Lower lobe of right lung (tissue), 2 donors: ENCODE measurements at places on chromosomes 7 and 10.
A peak's percentile ranks its signal among the peaks of the same experiment; 100 is the strongest.

- no peaks in the 10 kb centered on the region for H3K36me3 ChIP-seq
- no peak overlapping the region for H3K27ac ChIP-seq
- no peak overlapping the region for H3K4me3 ChIP-seq
- no peak for DNase-seq
Measured at GRCh38 chr7:92850516-92850915, 14.1 kb upstream of the CDK6 start.

DNA sequence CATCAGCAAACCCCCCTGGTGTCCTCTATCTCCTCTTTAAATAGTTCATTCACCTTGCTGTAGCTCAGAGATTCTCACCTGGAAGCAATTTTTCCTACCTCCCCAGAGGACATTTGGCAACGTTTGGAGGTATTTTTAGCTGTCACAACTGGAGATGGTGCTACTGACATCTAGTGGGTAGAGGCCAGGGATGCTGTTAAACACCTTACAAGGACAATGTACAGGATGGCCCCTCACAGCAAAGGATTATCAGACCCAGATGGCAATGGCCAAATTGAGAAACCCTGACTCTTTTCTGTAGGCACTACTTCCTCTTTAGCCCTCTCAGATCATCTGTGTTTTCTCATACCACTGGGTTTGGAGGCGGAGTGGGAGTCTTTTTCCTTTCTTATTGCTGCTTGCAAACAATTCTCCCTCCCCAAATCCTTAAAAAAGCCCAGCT is 13.2 kb upstream of the TRA2A start:
- H3K4me3 ChIP-seq = no peak overlapping the region
- no peaks in the 10 kb centered on the region for H3K27me3 ChIP-seq
- DNase-seq = no peak
- H3K4me1 ChIP-seq = no peaks in the 10 kb centered on the region
- no peak overlapping the region for H3K27ac ChIP-seq

- H3K27me3 ChIP-seq = no peaks in the 10 kb centered on the region
- H3K4me3 ChIP-seq = no peak overlapping the region
- no peak for DNase-seq
Measured at GRCh38 chr7:91789086-91789485, 91.4 kb downstream of the MTERF1 start.

DNA sequence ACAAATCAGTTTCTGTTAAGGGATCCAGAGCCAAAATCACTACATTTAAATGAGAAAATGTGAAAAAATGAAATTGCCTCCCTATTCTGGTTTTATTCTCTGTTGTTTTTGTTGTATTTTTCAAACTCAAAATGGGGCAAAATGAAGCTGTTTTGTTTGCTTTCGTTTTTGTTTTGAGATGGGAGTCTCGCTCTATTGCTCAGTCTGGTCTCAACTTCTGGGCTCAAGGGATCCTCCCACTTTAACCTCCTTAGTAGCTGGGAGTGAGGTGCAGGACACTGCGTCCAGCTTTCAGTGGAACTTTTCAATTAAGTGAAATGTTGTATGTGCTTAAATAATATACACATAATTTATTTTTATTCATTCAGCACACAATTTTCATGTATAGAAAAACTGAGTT is 205.0 kb downstream of the SORCS1 start:
- peak overlapping the region; percentile 9 for H3K27ac ChIP-seq
- H3K27me3 ChIP-seq = no peaks in the 10 kb centered on the region
- no peaks in the 10 kb centered on the region for H3K36me3 ChIP-seq
- no peak for DNase-seq

- H3K27me3 ChIP-seq = no peaks in the 10 kb centered on the region
- H3K4me3 ChIP-seq = no peak overlapping the region
- H3K4me1 ChIP-seq = no peaks in the 10 kb centered on the region
- peaks cover 4% of the 10 kb centered on the region for H3K36me3 ChIP-seq
Measured at GRCh38 chr7:22302193-22302592, 54.8 kb downstream of the RAPGEF5 start.

GRCh38 chr7:120273476-120273975 is 551 bp downstream of the KCND2 start:
- H3K4me1 ChIP-seq = peaks cover 8% of the 10 kb centered on the region
- DNase-seq = peak; percentile 49
- H3K27me3 ChIP-seq = peaks cover 8% of the 10 kb centered on the region
- H3K27ac ChIP-seq = no peak overlapping the region
- H3K4me3 ChIP-seq = peak overlapping the region; percentile 50

DNA sequence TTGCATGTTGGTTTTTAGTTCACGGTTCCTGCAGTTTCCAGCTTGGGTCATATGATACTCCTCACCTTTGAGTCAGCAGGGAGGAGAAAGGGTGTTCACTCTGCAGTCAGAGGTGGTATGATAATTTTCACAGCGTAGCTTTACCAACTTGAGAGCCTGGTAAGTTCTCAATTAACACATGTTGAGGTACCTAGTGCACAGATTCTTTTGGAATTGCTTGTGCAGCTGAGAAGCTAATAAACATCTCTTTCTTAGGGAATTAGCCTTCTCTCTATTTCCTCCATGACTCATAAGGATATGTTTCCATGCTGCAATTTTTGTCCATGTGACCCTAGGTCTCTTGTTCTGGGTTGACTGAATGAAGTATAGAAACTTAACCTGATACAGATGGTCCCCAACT is 166.6 kb downstream of the KIF20B start:
- H3K27me3 ChIP-seq = no peaks in the 10 kb centered on the region
- no peak overlapping the region for H3K4me3 ChIP-seq
- no peaks in the 10 kb centered on the region for H3K4me1 ChIP-seq
- DNase-seq = no peak
- H3K36me3 ChIP-seq = no peaks in the 10 kb centered on the region
- H3K27ac ChIP-seq = no peak overlapping the region

DNA sequence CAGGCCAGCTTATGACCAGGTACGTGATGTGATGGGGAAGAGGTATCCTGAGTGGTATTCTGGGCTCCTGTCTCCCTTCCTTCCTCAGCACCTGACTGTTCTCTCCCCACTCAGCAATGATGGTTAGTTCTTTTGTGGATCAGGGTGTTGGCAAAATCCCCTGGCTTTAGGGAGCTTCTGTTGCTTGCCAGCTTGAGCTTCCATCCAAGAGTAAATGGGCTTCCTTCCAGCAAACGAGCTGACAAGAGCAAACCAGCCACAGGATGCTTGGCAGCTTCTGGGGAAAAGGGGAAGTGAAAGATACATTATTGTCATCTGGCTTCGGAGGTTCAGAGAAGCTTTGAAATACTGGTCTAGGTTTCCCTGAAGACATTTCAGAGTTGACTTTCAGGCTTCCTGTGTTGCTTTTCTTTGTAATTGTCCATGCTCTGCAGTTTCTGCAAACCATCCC is 5.2 kb downstream of the DUSP5 start:
- H3K4me1 ChIP-seq = peaks cover 93% of the 10 kb centered on the region
- H3K4me3 ChIP-seq = peak overlapping the region; percentile 0
- peaks cover 11% of the 10 kb centered on the region for H3K36me3 ChIP-seq
- DNase-seq = no peak
- H3K27me3 ChIP-seq = peaks cover 5% of the 10 kb centered on the region

GRCh38 chr7:136086712-136087111 is 109.6 kb upstream of the MTPN start:
- DNase-seq = no peak
- H3K27ac ChIP-seq = no peak overlapping the region
- H3K36me3 ChIP-seq = no peaks in the 10 kb centered on the region
- H3K27me3 ChIP-seq = no peaks in the 10 kb centered on the region
- H3K4me1 ChIP-seq = no peaks in the 10 kb centered on the region

- no peak overlapping the region for H3K4me3 ChIP-seq
- H3K36me3 ChIP-seq = no peaks in the 10 kb centered on the region
- H3K27ac ChIP-seq = no peak overlapping the region
- H3K4me1 ChIP-seq = peaks cover 18% of the 10 kb centered on the region
- no peaks in the 10 kb centered on the region for H3K27me3 ChIP-seq
Measured at GRCh38 chr7:45974540-45975360, 53.7 kb upstream of the IGFBP3 start.
